ENCODE measurements at places on chromosomes 6 and 20.

DNA sequence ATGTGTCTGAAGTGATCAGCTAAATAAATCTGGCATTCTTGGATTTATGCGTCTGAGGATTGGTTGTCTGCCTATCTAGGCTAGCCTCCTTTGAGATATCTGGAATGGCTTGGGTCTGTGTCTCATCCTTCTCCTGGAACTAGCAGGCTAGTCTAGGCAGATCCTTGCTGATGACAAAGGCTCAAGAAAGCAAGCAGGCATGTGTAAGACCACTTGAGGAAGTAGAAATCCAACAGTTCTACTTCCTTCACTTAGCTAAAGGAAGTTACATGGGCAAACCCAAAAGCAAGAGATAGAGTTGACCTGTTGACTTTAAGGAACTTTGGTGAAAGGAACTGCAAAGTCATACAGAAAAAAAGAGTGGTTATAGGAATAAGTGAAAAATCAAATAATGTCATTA, 672.6 kb downstream of the MAFB start:
- no peak for DNase-seq

DNA sequence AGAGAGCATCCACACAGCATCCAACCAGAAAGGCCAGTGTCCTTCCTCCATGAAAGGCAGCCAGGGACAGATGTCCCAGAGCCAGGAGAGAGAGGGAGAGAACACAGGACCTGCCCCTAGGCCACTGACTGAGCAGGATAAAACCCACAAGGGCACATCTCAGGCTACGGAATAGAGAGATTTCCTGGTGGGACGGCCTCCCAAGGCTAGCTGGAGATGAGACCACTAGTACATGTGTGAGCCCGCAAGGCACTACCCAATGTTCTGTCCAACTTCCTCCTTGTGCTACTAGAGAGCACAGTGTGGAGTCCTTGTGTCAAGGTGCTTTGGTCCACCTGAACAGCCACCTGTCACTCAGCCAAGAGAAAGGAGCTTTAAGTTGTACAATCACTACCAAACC, 44.2 kb downstream of the PLCG1 start:
- DNase-seq = no peak

GRCh38 chr6:116217069-116217468, 36.8 kb downstream of the TSPYL4 start:
- DNase-seq = no peak

DNA sequence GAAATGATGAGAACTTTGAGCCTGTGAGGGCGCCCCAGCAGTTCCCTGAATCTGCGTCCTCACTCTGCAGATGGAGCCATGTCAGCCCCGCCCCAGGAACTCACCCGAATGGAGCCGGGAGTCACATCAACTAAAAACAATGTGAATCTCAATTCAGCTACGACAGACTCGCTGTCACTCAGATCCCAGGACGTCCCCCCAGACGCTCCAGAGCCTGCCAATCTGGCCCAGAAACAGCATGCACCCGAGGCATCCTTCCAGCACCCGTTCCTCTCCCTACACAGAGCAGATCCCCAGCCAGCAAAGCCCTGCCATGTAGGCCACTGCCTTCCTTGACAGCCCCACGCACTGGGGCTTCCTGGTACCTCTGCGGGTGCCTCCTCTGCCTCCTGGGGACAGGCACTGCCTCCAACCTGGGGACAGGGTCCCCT, 248.0 kb downstream of the TTLL2 start:
- no peak for DNase-seq

- no peak for DNase-seq
These were observed 295.2 kb downstream of the GJA1 start for GRCh38 chr6:121730616-121731015.

DNA sequence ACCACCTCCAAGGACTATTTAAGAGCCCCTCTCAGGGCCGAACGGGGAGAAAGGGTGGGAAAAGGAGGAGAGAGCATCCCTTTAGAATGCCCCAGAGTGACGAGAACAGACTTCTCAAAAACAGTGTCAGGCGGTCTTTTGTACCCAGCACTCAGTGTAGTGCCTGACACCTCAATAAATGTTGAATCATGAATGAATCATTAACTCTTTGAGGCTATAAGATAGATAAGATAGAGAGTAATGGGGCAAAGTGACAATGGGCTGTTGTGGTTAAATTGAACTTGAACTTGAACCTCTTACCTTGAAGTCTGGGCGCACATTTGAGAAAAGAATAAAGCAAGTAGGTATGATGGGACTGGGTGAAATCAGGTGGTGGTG, 7.4 kb downstream of the TCF21 start:
- no peak for DNase-seq

GRCh38 chr6:15230827-15231226, 15.0 kb upstream of the JARID2 start:
- DNase-seq = no peak
